Activated naive CD4-positive, alpha-beta T cell treated with anti-CD3 and anti-CD28 coated beads, Interleukin-2, amount 50 U/mL, for 16 hours (primary cell): ENCODE measurements at places on chromosomes 6 and 20.

DNA sequence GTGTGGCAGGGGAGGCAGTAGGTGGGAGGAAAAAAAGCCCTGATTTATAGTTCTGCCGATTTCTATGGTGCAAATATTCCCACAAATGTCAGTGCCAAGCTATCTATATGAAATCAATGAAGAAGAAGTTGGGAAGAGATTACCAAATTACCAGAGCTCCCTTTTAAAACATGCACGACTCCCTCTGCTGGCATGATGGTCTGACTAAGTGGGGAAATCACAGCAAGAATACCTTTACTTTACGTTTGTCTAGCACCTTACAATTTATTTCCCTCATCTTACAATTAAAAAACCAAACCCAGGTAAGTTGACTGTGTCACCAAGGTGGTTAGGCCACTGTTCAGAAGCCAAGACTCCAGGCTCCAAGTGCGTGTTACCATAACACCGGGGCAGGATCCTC is 55.6 kb downstream of the AGPAT4 start:
- DNase-seq = no peak

DNA sequence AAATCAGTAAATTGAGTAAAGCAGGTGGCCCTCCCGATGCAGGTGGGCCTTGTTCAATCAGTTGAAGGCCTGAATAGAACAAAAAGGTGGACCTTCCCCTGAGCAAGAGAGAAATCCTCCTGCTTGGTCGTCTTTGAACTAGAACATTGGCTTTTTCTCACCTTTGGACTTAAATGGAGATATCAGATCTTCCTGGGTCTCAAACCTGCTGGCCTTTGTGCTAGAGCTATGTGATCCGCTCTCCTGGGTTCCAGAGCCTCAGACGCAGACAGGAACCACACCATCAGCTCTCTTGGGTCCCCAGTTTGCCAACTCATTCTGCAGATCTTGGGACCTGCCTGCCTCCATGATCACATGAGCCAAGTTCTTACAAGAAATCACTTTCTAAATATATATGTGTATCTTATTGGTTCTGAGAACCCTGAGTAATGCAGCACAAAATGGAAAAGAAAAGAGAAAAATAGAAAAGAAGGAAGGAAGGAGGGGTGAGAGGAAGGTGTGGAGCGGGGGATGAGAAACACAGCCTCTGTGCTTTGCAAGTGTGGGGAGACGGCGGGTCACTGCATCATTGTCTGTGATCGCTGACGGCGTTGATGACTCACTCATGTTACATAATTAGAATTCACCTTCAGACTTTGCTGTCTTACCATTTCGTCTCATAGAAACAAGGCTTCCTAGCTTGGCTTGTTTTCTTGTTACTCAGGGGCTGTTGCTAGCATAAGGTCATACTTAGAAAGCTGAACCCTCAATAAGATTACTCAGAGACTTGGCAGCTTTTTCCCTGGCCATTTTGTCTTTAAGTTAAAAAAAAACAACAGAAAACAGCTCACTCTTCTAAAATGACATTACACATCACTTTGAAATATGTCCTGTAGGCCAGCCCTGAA is 85.7 kb upstream of the NEDD9 start:
- peak; percentile 72 for DNase-seq

DNA sequence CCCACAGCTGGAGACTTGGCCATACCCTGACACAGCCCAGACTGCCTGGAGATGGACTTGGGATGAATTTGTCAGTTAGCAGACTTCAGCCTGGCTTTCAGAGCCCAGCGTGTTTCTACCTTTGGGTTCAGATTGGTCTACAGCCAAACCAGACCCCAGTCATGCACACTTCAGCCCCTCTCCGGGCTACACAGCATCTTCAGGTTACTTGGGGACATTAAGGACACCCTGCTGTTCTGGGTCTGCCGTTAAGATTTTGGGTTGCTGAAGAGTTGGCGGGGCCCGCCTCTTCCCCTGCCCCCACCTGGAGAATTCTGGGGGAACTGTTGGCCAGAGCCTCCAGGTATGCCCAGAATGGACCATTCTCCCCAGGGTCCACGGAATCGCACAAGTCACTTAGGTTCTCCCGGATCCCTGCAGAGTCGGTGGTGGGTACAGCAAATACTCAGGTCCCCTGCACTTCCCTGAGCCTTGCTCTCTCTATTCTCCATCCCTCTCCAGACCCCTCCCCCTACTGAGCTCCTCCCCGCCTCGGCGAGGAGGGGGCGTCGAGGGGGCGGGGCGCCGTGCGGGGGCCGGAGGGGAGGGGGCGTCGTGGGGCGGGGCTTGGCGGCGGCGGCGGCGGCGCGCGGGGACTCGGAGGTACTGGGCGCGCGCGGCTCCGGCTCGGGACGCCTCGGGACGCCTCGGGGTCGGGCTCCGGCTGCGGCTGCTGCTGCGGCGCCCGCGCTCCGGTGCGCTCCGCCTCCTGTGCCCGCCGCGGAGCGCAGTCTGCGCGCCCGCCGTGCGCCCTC is at the start of gene PTK7:
TSS of gene PTK7 (plus strand) at position 645 of the 794 bp plus-strand sequence. CDS start 175 bp downstream, outside the sequence.
- peak; percentile 38 for DNase-seq

GRCh38 chr6:27156874-27157458 is 90.5 kb upstream of the PRSS16 start:
- no peak for DNase-seq

- no peak for DNase-seq
Observed at GRCh38 chr6:31216208-31216898, 45.9 kb upstream of the POU5F1 start.

DNA sequence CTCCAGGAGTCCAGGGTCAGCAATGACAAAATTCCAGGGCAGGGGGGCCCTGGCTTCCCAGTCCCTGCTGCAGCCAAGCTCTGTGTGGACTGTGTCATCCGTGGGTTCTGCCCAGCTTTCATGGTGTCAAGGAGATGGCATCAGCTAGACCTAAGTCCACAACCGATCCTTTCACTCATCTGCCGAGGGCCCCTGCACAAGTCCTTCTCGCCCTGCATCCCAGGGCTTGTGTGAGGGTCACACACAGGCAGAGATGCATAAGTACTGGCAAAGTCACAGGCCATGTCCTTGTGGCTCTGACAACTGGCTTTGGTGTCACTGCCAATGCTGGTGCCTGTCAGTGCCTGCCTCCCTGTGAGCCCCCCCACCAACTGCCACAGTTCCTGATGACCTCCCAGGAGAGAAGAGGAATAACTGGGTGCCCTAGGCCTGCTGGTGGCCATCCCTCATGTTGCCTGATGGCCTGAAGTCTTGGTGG is 181.4 kb upstream of the CST7 start:
- no peak for DNase-seq

GRCh38 chr6:148423601-148424270 is 81.1 kb downstream of the SASH1 start:
- DNase-seq = no peak

- peak; percentile 21 for DNase-seq
Observed at GRCh38 chr20:35991142-35991771, 22.9 kb downstream of the CNBD2 start.

GRCh38 chr20:47784599-47785310 is 526 bp downstream of the SULF2 start:
- no peak for DNase-seq

DNA sequence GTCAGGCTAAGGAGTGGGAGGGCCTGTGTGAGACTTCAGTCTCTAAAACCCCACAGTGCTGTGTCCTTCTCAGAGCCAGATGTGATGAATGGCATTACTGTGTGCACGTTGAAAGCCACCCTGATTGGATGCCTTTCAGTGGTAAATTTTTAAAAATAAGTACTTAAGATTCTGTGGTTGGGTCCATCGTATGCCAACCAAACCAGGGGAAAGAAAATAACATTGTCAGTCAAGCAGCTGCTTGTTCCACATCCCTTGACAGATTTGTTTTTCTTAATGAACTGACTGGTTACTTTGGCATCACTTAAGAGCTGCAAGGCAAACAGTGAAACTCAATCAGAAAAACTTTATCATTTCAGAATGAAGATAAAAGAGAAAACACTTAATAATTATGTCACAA is 334.0 kb upstream of the NT5E start:
- DNase-seq = no peak

DNA sequence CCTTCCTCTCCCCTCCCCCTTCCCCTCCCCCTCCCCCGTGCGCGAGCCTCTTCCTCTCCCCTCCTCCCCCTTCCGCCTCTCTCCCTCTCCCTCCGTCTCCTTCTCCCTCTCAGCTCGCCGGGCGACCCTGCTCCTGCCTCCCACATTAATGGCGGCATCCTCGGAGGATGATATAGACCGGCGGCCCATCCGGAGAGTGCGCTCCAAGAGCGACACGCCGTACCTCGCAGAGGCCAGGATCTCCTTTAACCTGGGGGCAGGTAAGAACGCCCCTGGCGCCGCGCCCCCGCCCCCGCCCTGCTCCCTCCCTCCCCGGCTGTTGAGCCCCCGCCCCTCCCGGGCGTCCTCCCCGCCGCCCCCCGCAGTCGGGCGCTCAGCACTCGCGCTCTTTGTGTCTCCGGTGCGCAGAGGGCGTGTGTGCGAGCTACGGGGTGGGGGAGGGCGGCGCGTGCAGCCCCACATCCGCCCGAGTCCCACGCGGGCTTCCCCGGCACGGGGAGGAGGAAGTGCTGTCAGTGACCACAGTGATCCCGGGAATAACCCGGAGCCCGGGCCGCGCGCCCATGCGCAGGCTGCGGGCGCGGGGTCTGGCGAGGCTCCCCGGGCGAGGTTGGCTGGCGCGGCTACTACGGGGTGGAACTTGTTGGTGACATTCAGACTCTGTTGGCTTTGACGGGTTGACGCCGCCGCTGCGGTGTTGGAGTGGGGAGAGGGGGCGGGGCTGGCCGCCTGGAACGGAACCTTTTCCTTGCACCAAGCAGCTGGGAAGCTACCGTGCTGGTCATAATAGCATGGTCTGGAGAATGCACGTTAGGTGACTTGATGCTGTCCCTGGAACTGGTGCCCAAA is 33.2 kb downstream of the PHACTR1 start:
- DNase-seq = no peak
